Stimulated activated CD4-positive, alpha-beta T cell treated with anti-CD3 and anti-CD28 coated beads, Interleukin-15, amount 100 ng/mL, for 48 hours (primary cell): ENCODE measurements at places on chromosomes 1 and 21.

DNA sequence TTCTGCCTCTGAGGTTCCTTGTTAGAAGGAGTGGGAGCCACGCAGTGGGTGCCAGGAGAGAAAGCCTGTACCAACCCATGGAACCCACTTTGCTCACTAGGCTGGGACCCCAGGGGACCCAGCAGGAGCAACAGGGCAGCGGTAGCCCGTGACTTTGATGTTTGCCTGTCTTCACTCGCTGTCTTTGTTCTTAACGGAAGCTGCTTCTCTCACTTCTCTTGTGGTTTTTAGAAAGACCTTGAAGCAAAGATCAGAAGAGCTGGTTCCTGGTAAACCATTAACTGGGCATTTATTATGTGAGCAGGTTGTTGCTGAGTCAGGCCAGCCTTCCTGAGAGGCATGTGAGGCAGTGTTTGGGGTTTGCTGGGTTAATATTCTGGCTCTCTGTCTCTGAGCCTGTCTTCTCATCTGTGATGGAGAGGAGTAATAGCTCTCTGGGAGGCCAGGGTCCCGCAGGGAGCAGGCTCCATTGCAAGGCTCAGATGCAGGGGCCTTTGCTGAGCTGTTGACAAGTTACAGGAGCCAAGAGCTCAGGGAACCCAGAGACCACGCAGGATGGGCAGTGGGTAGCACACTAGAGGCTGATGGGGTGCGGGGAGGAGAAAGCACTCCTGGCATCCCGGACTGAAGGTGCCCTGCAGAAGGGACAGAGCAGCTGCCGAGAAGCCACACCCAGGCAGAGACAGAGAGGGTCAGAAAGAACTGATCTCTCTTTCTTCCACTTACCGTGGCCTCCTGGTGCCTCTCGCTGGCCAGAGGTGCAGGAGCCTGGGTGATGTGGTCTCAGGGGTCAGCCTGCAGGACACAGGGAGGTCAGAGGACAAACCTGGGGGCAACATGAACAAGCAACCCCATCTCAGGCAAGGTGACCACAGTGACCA, 367.5 kb upstream of the C1orf174 start:
- no peak for DNase-seq

- no peak for DNase-seq
Observed at GRCh38 chr1:221937155-221937953, 195.5 kb upstream of the DUSP10 start.

DNA sequence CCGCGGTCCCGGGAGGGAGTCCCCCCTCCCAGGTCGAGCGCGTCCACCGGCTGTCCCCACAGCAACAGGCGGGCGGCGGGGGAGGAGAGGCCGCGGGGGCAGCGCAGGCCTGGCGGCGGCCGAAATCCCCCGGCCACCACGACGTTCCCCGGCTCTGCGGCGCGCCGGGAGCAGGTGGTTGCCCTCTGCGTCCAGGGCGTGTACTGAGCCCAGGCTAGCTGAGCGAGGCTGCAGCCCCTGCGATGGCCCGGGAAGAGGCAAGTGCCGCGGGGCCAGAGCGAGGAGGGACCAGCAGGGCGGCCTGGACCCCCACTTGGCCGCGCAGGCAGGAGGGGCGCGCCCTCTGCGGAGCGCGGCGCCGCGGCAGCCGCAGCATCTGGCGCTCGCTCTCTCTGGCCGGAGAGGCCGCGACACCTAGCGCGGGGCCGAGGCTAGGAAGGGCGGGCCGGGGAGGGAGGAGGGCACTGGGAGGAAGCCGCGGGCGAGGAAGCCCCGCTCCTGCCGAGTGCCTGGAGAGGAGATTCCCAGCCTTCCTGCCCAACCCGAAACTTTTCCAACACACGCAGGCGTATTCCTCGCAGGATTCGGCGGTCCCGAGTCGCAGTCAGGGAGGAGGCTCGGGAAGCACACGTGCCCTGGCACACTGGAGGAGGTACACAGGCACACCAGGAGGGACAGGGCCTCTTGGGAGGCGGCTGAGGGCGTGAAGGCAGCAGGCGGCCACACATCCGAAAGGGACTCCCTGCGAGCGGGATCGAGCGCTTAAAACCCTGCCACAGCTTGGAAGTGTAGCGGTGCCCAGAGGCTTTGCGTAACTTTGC, 4.9 kb upstream of the PROX1 start:
- no peak for DNase-seq

DNA sequence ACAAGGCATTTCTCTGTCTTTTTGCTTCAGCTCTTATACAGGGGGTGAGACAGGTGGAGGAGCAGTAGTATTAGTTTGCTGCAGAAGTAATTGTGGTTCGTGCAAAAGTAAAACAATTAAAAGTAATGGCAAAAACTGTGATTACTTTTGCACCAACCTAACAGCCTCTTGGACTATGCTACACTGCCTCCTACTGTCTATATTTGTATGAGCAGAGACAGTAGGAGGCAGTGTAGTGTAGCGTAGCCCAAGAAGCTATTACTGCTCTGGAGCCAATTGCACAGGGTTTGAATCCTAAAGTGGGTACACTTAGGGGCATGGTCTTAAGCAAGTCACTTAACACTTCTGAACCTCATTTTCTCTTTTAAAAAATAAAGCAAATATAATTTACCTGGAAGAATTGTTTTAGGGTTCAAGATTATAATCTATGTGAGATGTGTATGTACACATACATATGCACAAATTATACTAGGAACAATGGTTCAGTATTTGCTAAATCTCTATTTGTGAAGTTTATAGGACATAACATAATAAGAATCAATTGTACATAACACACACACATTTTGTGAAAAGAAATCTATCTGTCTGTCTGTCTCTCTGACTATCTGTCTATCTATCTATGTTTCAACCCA, 103.8 kb downstream of the BRINP3 start:
- no peak for DNase-seq

- DNase-seq: no peak
Observed at GRCh38 chr1:234500269-234500668, 21.3 kb upstream of the TARBP1 start.

GRCh38 chr1:109060707-109061106, 15.1 kb downstream of the TAF13 start:
- DNase-seq: no peak

DNA sequence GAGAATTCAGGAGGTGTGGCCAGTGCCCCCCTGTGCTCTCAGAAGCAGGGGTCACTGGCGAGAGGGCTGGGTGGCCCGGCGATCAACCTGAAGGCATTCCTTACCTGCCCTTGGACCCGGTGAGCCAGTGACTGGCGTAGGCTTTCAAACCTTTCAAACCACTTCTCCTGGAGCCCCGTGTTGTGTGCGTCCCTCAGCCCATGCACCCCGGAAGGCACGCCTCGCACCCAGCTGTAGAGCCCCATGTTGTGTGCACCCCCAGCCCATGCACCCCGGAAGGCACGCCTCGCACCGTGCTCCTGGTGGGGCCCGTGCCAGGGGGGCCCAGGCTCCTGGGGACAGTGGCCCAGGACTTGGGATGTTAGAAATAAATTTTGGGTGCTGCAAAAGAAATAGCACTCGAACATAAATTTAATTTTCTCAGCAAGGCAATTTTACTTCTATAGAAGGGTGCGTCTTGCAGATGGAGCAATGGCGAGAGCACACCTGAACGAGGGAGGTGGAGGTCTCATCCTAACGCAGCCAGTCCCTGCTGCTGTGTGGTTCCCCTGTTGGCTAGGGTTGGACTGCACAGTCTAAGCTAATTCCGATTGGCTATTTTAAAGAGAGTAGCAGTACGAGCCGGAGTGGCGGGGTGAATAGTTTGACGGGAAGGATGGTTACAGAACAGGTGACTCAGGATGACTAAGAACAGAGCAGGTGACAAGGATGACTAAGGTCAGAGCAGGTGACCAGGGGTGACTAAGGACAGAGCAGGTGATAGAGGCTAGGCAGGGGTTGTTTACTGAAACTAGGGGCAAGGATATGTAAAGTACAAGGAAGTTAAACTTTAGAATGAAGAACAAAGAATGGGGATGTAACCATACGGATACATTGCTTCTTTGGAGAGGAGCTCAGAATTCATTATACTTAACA, 47.4 kb downstream of the PRKCZ start:
- DNase-seq: no peak

- no peak for DNase-seq
Observed at GRCh38 chr1:59138402-59138801, 158.5 kb upstream of the FGGY start.
